Naive thymus-derived CD4-positive, alpha-beta T cell (primary cell): ENCODE measurements at places on chromosomes 6 and 20.

- no peak for DNase-seq
Measured at GRCh38 chr6:98782772-98783171, 51.6 kb upstream of the POU3F2 start.

- no peak for DNase-seq
Measured at GRCh38 chr6:164151161-164152120, 736.9 kb downstream of the QKI start.

DNA sequence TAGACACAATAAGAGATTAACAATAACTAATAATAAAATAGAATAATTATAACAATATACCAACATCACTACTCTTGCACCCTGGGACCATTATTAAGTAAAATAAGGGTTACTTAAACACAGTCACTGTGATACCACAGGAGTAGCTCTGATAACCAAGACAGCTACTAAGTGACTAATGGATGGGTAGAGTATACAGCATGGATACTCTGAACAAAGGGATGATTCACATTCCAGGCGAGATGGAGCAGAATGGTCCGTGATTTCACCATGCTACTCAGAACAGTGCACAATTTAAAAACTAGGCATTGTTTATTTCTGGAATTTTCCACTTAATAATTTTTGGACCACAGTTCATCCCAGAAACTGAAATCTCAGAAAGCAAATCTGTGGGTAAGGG, 80.0 kb upstream of the FUT9 start:
- DNase-seq = no peak

GRCh38 chr6:82144852-82145340, 102.6 kb downstream of the IBTK start:
- no peak for DNase-seq

- DNase-seq = no peak
Measured at GRCh38 chr20:41182296-41183212, 45.2 kb downstream of the PLCG1 start.

GRCh38 chr6:44234101-44235025, 11.0 kb downstream of the SLC29A1 start:
- DNase-seq = no peak
